ENCODE measurements at places on chromosomes 3 and 15. TPM values are rescaled to one million over a fixed set of nuclear protein-coding genes. Genes with fewer than 3 reads are reported as not detected.

The KLF15 gene
- total RNA-seq = 64.0 TPM

DNA sequence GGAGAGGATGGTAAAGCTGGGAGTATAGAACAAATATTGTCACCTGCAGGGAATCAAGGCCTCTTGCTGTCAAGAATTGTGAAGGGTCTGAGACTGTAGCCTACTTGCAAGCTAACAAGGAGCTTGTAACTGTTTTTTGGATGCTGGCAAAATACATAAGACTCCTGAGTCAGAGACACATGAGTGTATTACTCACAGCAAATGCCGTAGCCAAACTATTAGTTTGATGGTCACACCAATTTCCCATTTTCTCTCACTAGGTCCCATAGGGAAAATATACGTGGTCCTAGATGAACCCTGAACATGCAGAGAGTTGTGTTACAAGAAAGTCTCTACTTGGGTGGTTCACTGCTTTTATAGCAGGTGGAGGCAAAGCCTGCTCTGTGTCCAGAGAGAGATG is 44.7 kb upstream of the LIPC start:
- no peak for DNase-seq

The VPS8 gene
- 30.8 TPM for total RNA-seq

- DNase-seq = no peak
These were observed 60.3 kb downstream of the CMSS1 start for GRCh38 chr3:99878005-99878404.

- DNase-seq = peak; percentile 60
These were observed 2.0 kb upstream of the RNF111 start for GRCh38 chr15:58985443-58985842.
